ENCODE measurements at places on chromosomes 13 and 19.
A peak's percentile ranks its signal among the peaks of the same experiment; 100 is the strongest.

DNA sequence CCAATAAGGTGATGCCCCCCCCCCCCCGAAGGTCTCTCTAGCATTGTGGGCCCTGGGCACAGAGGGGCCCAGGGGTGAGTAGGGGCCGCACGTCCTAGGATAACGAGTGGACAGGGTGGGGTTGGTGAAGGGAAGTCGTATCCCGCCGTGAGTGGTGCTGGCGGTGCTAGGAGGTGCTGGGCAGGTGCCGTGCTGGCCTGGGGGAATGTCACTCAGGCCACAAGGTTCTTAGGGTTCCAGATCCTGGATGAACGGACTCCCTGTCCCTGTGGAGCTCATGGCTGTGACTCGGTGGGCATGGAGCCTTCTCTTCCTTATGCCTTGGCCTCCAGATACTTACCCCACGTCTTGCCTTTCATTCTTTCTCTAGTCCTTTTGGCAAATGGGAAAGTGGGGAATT lies 157.4 kb upstream of the SOX1 start:
- no peak for DNase-seq

DNA sequence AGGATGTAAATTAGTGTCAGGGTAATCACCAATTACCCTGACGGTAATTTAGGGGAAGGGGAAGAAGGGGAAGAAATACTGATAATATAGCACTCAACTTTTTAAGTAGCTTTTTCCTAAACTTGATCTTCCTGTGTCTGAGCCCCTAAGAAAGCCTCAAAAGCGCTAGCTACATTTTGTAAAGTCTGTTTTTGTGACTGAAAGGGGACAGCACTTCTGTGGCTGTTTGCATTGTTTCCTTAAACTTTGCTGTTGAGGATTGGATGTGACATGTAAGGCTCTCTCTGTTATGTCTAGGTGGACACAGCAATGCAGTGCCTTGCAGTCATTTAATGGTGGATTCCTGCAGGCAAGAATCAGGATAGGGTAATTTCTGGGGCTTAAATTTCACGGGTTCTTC lies 42.8 kb downstream of the SPATA13 start:
- DNase-seq, result no peak

- DNase-seq, result no peak
Observed at GRCh38 chr13:99018418-99019180, 40.7 kb upstream of the DOCK9 start.

DNA sequence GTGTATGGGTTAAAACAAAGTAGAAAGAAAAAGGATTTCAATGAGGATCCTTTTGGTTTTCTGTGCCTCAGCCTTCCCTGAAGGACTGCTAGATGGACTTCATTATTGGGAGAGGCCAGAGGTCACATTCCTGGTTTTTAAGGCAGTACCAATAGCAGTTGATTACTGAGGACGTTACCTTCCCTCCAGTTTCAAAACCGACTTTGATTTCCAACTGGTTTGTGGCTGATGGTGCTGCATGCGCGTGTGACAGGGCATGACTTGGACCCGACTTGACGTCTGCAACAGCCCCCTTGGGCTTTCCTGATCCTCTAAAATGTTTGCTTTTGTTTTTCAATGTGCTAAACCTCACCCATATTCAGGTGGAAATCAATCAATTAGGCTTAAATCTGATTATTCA lies 314.3 kb upstream of the ARGLU1 start:
- no peak for DNase-seq

- DNase-seq, result no peak
Observed at GRCh38 chr19:41796901-41797300, 514 bp downstream of the CEACAM3 start.

DNA sequence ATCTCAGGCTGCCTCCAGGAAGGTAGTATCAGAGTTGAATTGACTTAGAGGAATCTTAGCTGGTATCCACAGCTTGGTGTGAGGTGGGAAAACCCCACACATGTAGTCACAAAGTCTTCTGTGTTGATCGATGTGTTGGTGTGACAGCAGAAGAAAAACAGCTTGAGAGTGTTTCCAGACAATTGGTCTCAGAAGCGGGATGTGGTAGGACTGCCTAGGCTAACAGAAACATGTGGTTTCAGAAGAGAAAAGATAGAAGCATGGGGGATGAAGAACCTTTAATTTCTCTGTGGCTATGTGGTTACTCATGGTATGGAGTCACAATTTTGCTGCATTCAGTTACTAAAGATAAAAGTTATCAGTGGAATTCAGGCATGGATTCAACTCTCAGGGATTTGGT lies 134.7 kb upstream of the SLITRK5 start:
- DNase-seq, result peak; percentile 89

DNA sequence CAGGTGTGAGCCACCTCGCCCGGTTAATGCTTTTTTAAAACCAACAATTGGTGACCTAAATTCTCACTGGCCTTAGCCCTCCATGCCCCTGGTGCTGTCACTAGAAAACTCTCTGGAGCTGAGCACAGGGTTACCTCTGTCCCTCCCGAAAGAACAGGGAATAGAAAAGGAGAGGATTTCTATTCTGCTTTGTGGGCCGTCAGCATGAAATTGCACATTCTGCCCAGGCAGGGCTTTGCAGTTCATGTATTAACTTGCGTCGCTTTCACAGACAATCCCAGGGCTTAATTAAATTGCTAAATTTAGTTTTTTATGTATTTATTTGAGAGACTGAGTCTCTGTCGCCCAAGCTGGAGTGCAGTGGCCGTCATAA lies 583 bp upstream of the ZNF480 start:
- peak; percentile 18 for DNase-seq

Data from Jurkat, Clone E6-1 (cell line).